ENCODE measurements at places on chromosomes 3 and 15. TPM values are rescaled to one million over a fixed set of nuclear protein-coding genes. Genes with fewer than 3 reads are reported as not detected.

DNA sequence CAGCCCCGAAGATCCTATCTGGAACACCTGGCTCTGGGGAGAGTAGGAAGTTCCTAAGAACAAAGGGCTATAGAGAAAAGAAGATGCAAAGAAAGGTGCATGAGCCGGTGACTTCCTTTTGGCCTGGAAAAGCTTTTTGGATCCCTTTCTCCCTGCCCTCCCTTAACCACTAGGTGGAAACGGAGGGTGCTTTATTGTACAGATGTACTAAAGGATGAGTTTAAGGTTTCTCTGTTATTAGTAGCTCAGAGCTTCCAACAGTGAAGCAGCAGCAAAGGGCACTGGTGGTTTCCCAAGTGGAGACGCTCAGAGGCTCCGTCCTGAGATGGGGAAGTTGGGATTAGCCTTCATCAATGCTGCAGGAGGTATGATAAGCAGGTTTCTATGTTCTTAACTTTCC, 5.9 kb upstream of the ADGRG7 start:
- H3K4me3 ChIP-seq, result no peak overlapping the region
- no peaks in the 10 kb centered on the region for H3K4me1 ChIP-seq
- no peaks in the 10 kb centered on the region for H3K27me3 ChIP-seq
- no peak overlapping the region for H3K27ac ChIP-seq
- no peak for DNase-seq
- no peaks in the 10 kb centered on the region for H3K36me3 ChIP-seq

The STRIT1 gene
- not detected for total RNA-seq

DNA sequence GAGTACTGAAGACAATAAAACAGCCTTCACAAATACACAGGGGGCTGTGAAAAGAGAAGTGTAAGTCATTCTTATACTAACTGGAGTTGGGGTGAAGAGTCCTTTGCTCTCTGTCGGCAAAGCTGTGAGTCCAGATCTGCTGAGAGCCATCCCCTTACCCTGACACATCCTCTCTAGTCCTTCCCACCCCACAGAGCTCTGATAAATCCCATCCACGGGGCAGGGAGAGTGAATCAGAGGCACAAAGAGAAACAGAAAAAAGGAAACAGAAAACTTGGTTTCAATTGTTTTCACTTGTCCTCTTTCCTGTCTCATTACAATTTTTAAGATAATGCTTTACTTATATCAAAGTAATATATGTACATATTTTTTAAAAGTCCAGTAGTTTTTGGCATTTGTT, 18.2 kb upstream of the ZNF639 start:
- no peak overlapping the region for H3K4me3 ChIP-seq
- no peak for DNase-seq
- no peak overlapping the region for H3K27ac ChIP-seq
- no peaks in the 10 kb centered on the region for H3K4me1 ChIP-seq

DNA sequence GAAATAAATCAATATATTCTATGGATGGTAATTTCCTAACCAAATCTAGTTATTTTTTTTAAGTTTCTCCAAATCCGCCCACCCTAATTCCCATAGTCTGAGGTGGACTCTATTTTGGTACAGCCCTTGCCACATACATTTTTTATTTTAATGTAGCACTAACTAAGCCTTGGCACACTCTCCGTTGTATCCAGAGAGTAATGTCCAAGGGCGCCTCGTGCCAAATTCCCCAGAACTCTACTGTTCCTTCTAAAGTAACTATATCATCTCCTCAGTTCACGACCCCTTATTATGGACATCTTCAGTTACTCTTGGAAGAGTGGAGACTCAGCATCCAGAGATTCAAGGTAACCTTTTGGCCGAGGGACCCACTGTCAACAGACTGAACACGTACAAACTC, 1.3 kb downstream of the VGLL3 start:
- H3K27ac ChIP-seq, result peak overlapping the region; percentile 85
- peaks cover 43% of the 10 kb centered on the region for H3K4me1 ChIP-seq
- no peaks in the 10 kb centered on the region for H3K27me3 ChIP-seq

GRCh38 chr3:12440927-12441714, 43.2 kb upstream of the TSEN2 start:
- no peaks in the 10 kb centered on the region for H3K4me1 ChIP-seq
- H3K27me3 ChIP-seq, result no peaks in the 10 kb centered on the region
- H3K36me3 ChIP-seq, result no peaks in the 10 kb centered on the region
- no peak overlapping the region for H3K27ac ChIP-seq

GRCh38 chr15:41150279-41150678, 34.2 kb upstream of the INO80 start:
- H3K27ac ChIP-seq, result no peak overlapping the region
- no peak overlapping the region for H3K4me3 ChIP-seq
- H3K27me3 ChIP-seq, result no peaks in the 10 kb centered on the region
- no peaks in the 10 kb centered on the region for H3K4me1 ChIP-seq

- H3K36me3 ChIP-seq, result no peaks in the 10 kb centered on the region
- no peaks in the 10 kb centered on the region for H3K4me1 ChIP-seq
- H3K27me3 ChIP-seq, result no peaks in the 10 kb centered on the region
These were observed 188.0 kb downstream of the SOX2 start for GRCh38 chr3:181899702-181900101.

- H3K36me3 ChIP-seq, result no peaks in the 10 kb centered on the region
- H3K27me3 ChIP-seq, result no peaks in the 10 kb centered on the region
- peak within 1 kb of the TSS; percentile 42 for H3K4me3 ChIP-seq
- DNase-seq, result peak; percentile 79
These were observed at the start of gene CD200 for GRCh38 chr3:112333002-112333380. Gene CD200 (plus strand): TSS chr3:112333156. CDS start chr3:112333213, 57 bp downstream.

- no peak overlapping the region for H3K4me3 ChIP-seq
- DNase-seq, result no peak
- no peaks in the 10 kb centered on the region for H3K36me3 ChIP-seq
- H3K27ac ChIP-seq, result no peak overlapping the region
- peaks cover 5% of the 10 kb centered on the region for H3K27me3 ChIP-seq
These were observed 5.1 kb upstream of the TM6SF1 start for GRCh38 chr15:83102346-83102745.

DNA sequence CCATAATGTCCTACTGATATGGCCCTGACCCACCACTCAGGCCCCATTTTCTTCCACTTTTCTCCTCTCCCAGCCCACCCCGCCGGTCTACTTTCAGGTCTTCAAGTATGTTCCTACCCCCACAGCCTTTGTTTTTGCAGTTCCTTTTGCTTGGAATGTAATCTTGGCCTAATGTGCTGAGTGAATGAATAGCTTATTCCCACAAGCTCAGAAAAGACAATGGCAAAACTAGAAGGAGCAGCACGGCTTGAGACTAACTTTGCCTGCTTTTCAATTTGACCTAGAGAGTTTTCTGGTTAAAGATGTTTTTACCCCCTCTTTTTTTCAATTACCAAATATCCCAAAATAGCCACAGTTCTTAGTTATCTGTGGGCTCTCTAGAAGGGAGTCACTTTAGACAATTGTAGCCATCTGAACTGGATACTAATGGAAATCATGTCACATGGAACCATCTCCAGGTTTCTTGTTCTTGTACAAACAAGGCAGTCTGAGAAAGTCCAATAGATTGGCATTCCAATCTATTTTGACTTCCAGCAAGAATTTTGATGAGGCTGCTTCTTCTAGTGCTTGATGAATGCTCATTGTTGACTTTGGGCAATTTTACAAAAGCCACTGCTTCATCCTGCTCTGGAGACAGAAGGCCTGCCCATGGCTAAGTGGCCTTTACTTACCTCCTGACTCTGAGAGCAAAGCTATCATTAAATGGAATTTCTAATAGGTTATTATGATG, 16.3 kb upstream of the LMCD1 start:
- no peak overlapping the region for H3K4me3 ChIP-seq
- no peak overlapping the region for H3K27ac ChIP-seq
- DNase-seq, result no peak
- no peaks in the 10 kb centered on the region for H3K27me3 ChIP-seq
- no peaks in the 10 kb centered on the region for H3K36me3 ChIP-seq
- H3K4me1 ChIP-seq, result no peaks in the 10 kb centered on the region

- no peak overlapping the region for H3K4me3 ChIP-seq
- H3K4me1 ChIP-seq, result no peaks in the 10 kb centered on the region
- no peaks in the 10 kb centered on the region for H3K36me3 ChIP-seq
- H3K27ac ChIP-seq, result no peak overlapping the region
These were observed 2.6 kb downstream of the SPG21 start for GRCh38 chr15:64987136-64987535.

- H3K4me3 ChIP-seq, result no peak overlapping the region
- peaks cover 86% of the 10 kb centered on the region for H3K36me3 ChIP-seq
- peak overlapping the region; percentile 94 for H3K27ac ChIP-seq
- H3K4me1 ChIP-seq, result peaks cover 73% of the 10 kb centered on the region
- H3K27me3 ChIP-seq, result no peaks in the 10 kb centered on the region
- no peak for DNase-seq
These were observed 7.8 kb downstream of the THBS1 start for GRCh38 chr15:39588531-39589192.

The FAM107A gene
- 56.7 TPM for total RNA-seq

DNA sequence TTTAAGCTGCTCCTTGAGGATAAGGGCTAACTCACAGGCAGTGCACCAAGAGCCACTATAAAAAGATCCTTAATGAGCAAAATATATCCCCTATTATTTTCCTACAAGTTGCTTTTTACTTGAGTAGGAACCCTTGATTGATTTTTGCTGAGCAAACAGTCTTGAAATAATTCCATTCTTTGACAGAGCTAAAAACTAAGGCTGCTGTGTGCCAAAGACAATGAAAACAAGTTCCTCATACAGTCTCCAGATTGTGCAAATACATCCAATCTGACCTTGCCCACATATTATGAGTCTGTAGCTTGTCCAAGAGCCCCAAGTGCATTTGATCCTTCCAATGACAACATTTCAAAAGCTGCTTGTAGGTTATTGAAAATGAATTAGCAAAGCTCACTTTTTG, 15.0 kb downstream of the PRKAR2A start:
- H3K27ac ChIP-seq, result no peak overlapping the region
- H3K27me3 ChIP-seq, result no peaks in the 10 kb centered on the region
- H3K4me1 ChIP-seq, result peaks cover 11% of the 10 kb centered on the region
- no peaks in the 10 kb centered on the region for H3K36me3 ChIP-seq
- no peak overlapping the region for H3K4me3 ChIP-seq

DNA sequence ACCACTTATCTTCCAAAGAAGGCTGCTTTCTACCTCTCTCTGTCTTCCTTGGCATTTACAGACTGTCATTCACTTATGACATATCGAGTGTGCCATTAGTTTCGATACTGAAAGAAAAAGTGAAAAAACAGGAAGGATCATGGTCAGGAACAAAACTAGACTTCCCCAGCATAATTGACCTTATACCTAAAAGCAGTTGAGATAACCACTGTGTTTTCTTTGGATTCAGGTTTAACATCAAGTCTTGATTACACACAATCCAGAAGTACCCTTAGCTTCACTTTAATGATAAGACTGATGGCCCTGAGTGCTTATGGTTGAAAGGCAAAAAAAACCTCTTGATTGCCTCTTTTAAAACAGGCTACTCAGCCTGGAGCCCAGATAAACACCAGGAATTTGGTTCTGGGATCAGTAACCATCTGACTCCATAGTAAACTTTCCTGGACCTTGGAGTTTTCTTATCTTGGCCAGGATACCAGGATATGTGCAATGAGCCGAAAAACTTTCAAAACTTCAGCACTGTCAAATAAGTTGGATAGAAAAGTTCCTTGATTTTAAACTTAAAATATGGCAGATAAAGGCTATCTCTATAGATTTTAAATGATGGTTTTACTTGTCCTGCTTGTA, 5.0 kb upstream of the UACA start:
- H3K27ac ChIP-seq, result no peak overlapping the region
- H3K4me1 ChIP-seq, result no peaks in the 10 kb centered on the region
- no peak overlapping the region for H3K4me3 ChIP-seq
- no peaks in the 10 kb centered on the region for H3K27me3 ChIP-seq
- no peak for DNase-seq

GRCh38 chr15:46677491-46677890, 1039.8 kb upstream of the SEMA6D start:
- H3K4me1 ChIP-seq, result no peaks in the 10 kb centered on the region
- H3K36me3 ChIP-seq, result no peaks in the 10 kb centered on the region
- no peak overlapping the region for H3K4me3 ChIP-seq
- no peak for DNase-seq

DNA sequence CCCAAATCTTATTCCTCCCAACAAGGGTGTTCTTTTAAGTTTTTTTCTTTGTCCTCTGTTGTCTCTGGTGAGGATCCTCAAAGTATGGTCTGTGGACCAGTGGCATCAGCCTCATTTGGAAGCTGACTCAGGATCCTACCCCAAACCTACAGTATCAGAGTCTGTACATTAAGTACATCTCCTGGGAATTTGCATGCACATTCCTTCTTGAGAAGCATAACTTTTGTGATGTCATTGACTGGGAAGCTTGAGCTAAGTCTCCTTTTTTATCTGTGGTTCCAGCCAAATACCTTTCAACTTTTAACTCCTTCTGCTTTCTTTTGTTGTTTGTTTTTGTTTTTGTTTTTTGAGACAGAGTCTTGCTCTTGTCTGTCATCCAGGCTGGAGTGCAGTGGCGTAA, 40.5 kb downstream of the ARMC8 start:
- H3K4me1 ChIP-seq, result no peaks in the 10 kb centered on the region
- H3K4me3 ChIP-seq, result no peak overlapping the region
- no peak for DNase-seq
- H3K27me3 ChIP-seq, result no peaks in the 10 kb centered on the region
- H3K36me3 ChIP-seq, result peaks cover 96% of the 10 kb centered on the region
- H3K27ac ChIP-seq, result no peak overlapping the region

- H3K4me1 ChIP-seq, result peaks cover 7% of the 10 kb centered on the region
- no peak overlapping the region for H3K4me3 ChIP-seq
- no peak for DNase-seq
- no peaks in the 10 kb centered on the region for H3K36me3 ChIP-seq
- H3K27me3 ChIP-seq, result no peaks in the 10 kb centered on the region
These were observed 4.6 kb downstream of the GP9 start for GRCh38 chr3:129065016-129065719.

GRCh38 chr15:92383519-92384324, 10.0 kb upstream of the ST8SIA2 start:
- H3K4me3 ChIP-seq, result no peak overlapping the region
- no peak overlapping the region for H3K27ac ChIP-seq
- no peaks in the 10 kb centered on the region for H3K4me1 ChIP-seq
- H3K27me3 ChIP-seq, result no peaks in the 10 kb centered on the region
- no peaks in the 10 kb centered on the region for H3K36me3 ChIP-seq
- DNase-seq, result no peak

The NR1I2 gene
- total RNA-seq, result 1.1 TPM

- no peak overlapping the region for H3K4me3 ChIP-seq
- no peak overlapping the region for H3K27ac ChIP-seq
- DNase-seq, result no peak
- no peaks in the 10 kb centered on the region for H3K36me3 ChIP-seq
- H3K27me3 ChIP-seq, result no peaks in the 10 kb centered on the region
These were observed 267.8 kb upstream of the NDN start for GRCh38 chr15:23954931-23955330.

The BCL6 gene
- 233 TPM for total RNA-seq

The PML gene
- total RNA-seq, result 56.5 TPM

DNA sequence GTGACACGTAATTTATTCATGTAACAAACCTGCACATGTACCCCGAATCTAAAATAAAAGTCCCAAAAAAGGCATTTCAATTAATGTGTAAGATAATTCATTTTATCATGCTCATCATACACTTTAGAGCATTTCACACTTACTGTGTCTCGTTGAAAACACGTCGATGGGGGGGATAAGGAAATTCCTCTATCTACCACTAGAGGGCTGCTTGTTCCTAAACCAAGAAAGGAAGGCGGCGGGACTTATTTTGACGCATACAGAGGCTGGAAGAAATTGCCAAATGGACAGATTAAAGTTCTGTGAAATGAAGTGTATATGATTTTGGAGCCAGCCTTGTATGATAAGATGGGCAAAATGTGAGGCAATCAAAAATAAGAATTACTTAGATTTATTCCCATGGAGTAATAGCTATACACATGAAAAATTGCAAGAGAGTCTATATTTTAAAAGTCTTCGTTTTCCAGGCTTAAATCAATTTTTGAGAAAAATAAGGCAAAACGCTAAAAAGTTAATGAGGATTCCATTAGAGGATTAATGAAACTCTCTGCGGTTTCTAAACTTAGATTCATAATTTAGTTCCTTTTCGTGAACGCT, 346.8 kb downstream of the CNTN3 start:
- H3K27me3 ChIP-seq, result no peaks in the 10 kb centered on the region
- no peak overlapping the region for H3K4me3 ChIP-seq
- H3K27ac ChIP-seq, result no peak overlapping the region
- H3K36me3 ChIP-seq, result no peaks in the 10 kb centered on the region
